ENCODE measurements at places on chromosomes 2 and 18.

DNA sequence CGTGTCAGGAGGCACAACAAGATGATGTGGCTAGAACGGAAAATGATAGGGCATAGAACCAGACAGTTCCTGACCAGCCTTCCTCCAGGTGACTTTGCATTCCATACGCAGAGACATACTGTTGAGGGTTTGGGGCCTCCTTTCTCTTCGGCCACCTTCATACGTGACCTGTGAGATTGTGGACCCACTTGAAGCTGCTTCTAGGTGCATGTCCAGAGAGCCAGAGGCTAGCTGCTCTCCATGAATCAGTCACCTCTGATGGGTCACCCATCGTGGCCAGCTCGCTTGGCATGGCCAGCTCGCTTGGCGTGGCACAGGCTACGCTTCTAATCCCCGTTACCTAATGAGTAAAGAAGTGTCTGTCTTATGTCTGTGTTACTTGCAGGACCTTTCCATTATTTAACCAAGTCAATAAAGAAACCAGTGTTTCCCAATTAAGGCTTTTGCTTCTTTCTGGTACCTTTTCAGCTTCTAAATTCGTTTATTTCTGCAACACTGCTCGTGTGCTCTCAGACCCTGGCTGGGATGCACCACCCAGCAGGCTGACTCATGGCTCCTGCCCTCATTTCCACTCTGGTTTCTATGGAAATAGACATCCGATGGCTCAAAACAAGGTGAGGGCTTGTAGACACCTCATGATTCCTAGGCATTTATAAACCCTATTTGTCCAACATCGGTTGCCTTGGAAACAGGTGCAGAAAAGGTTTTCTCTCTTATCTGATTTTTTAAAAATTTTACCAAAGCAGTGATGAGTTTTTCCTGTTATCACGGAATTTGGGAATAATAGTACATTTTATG is 86.7 kb upstream of the B3GNT7 start:
- no peak overlapping the region for H3K27ac ChIP-seq
- H3K4me1 ChIP-seq: no peaks in the 10 kb centered on the region
- H3K36me3 ChIP-seq: no peaks in the 10 kb centered on the region

GRCh38 chr18:48869591-48869990 is 81.2 kb downstream of the SMAD7 start:
- H3K27ac ChIP-seq: no peak overlapping the region
- no peak overlapping the region for H3K4me3 ChIP-seq
- no peaks in the 10 kb centered on the region for H3K27me3 ChIP-seq
- no peak for DNase-seq

DNA sequence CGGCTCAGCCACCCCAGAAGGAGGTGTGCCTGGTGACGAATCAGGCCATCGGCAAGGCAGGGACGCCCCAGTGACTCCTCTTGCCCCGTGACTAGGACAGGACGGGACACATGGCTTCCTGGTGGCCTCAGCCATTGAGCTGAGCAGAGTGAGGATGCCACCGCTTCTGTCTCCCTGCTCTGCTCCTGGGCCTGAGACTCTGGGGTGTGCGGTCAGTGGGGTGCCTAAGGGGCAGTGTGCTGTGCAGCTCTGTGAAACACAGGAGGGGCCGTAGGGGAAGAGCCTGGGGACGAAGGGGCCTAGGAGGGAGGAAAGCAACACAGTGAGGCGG is 24.3 kb downstream of the IGFBP5 start:
- H3K27ac ChIP-seq: no peak overlapping the region
- no peaks in the 10 kb centered on the region for H3K27me3 ChIP-seq
- no peaks in the 10 kb centered on the region for H3K4me1 ChIP-seq
- no peak for DNase-seq
- H3K36me3 ChIP-seq: peaks cover 8% of the 10 kb centered on the region

GRCh38 chr2:14316594-14316993 is 315.9 kb upstream of the LRATD1 start:
- H3K4me1 ChIP-seq: no peaks in the 10 kb centered on the region
- no peak overlapping the region for H3K4me3 ChIP-seq

DNA sequence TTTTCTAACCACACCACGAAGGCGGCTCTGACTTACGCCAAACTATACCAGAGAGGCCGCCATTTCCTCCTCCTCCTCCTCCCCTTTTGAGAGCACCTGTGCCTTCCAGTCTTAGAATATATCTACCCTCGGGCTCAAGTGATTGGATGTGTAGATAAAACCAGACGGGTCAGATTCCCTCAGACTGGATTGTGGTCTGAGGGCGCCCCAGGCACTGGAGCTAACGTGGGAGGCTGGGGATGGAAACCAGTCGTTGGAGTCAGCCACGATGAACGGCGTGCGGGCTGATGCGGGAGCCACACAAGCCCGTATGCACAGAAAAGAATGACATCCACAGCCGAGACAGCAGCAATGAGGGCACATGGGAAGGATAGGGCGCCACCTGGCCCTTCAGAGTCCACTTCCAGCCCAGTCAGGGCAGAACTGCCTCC is 12.3 kb upstream of the ODC1 start:
- H3K27me3 ChIP-seq: no peaks in the 10 kb centered on the region
- no peaks in the 10 kb centered on the region for H3K36me3 ChIP-seq
- H3K4me1 ChIP-seq: no peaks in the 10 kb centered on the region
- H3K4me3 ChIP-seq: no peak overlapping the region

GRCh38 chr2:233422050-233422639 is 67.9 kb downstream of the DGKD start:
- no peak overlapping the region for H3K27ac ChIP-seq
- H3K27me3 ChIP-seq: no peaks in the 10 kb centered on the region
- H3K4me3 ChIP-seq: no peak overlapping the region
- H3K4me1 ChIP-seq: peaks cover 34% of the 10 kb centered on the region

DNA sequence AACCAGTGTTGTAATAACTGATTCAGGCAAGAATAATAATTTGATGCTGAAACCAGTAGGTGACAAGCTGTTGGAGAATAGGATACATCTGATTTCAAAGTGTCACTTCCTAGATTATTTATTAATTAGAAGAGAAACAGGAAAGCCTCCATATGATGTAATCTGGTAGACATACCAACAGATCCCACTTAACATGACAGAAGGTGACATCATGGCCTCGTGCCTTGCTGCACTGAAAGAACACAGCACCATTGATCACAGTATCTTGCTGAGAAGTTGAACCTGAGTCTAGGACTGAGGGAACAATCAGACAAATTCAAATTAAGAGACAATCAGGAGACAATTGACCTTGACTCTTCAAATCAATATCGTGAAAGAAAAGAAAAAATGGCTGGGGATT is 131.6 kb upstream of the DLGAP1 start:
- H3K4me1 ChIP-seq: no peaks in the 10 kb centered on the region
- H3K27me3 ChIP-seq: no peaks in the 10 kb centered on the region
- H3K36me3 ChIP-seq: no peaks in the 10 kb centered on the region
- H3K27ac ChIP-seq: no peak overlapping the region
- DNase-seq: peak; percentile 50

GRCh38 chr2:1782514-1782913 is 38.2 kb upstream of the PXDN start:
- H3K4me3 ChIP-seq: no peak overlapping the region
- H3K27ac ChIP-seq: no peak overlapping the region
- no peaks in the 10 kb centered on the region for H3K27me3 ChIP-seq
- peaks cover under 1% of the 10 kb centered on the region for H3K4me1 ChIP-seq

DNA sequence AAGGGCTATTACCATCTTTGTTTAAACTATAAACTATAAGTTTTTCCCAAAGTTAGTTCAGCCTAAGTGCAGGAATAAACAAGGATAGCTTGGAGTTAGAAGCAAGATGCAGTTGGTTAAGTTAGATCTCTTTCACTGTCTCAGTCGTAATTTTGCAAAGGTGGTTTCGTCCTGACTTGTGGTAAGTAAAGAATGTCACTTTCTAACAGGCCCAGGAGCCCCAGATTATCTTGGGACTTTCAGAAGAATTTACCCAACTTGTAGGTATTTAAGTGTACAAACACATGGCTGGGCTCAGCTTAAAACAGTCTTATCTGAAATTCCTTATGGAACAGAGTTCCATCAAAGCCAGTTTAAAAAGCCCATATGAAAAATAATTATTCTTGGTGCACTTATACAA is 18.3 kb upstream of the FAM98A start:
- H3K4me3 ChIP-seq: no peak overlapping the region
- H3K27ac ChIP-seq: no peak overlapping the region
- H3K27me3 ChIP-seq: no peaks in the 10 kb centered on the region
- no peak for DNase-seq

DNA sequence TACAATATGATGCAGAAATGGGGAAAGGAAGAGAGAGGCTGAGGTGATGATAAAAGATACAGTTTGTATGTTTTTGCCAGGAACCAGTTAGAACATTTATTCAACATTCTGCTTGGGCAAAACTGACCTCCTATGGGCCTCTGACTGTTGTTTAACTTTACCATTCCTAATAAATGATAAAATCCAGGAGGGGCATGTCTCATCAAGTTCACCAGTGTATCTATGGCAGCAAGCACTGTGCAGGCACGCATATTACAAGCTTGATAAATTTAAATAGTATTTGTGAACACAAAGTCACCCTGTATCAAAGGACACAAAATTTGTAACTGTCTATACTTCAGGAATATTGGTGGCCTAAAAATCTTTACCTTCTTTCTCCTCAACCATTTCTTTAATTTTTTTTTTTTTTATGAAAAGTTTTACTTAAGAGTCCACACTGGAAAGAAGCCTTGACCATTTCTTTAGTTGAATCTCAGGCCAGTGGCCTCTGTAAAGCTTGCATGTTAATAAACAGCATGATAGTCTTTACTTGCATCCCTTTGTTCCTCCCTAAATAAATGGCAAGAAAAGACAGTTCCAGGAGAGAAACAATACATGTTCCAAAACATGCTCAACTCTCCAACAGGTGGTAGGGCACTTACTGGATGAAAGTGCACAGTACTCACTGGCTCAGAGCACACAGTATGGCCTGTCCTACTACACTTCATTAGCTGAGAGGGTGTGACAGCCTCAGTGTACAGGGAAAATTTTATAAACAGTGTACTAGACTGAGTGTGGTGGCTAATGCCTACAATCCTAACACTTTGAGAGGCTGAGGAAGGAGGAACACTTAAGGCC is 52.3 kb downstream of the SOS1 start:
- H3K27ac ChIP-seq: no peak overlapping the region
- DNase-seq: no peak
- H3K4me1 ChIP-seq: no peaks in the 10 kb centered on the region
- H3K36me3 ChIP-seq: no peaks in the 10 kb centered on the region
- H3K4me3 ChIP-seq: no peak overlapping the region
- no peaks in the 10 kb centered on the region for H3K27me3 ChIP-seq

DNA sequence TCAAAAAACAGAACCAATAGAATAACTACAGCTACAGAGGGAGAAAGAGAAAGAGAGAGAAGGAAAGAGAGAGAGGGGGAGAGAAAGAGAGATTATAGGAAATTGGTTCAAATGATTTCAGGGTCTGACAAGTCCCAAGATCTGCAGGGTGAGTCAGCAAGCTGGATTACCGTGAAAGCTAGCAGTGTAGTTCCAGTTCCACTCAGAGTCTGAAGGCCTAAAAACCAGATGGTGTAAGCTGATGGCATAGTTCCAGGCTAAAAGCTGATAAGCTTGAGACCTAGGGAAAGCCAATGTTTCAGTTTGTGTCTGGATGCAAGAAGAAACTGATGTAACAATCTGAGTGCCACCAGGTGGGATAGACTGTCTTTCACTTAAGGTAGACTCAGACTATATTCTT is 397.7 kb downstream of the TRIB2 start:
- no peaks in the 10 kb centered on the region for H3K36me3 ChIP-seq
- no peaks in the 10 kb centered on the region for H3K4me1 ChIP-seq
- peak; percentile 45 for DNase-seq
- no peaks in the 10 kb centered on the region for H3K27me3 ChIP-seq
- no peak overlapping the region for H3K4me3 ChIP-seq

DNA sequence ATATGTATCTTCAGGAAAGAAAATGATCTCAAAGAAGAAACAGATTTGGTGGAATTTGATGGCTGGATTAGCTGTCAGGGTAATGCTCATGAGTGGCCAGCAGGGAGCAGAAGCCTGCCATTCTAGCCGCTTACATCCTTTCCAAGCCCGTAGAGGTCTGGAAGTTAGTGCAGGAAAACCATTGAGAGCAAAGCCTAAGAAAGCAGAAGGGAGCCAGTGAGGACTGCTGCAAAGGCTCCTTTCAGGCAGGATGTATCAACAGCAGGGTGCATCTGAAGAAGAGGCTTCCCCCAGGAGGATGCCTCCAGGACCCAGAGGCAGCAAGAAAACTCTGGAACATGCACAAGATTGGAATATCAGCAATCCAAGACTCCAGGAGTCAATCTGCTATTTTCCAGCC is 22.9 kb upstream of the LBH start:
- H3K36me3 ChIP-seq: no peaks in the 10 kb centered on the region
- DNase-seq: peak; percentile 89
- peaks cover 14% of the 10 kb centered on the region for H3K4me1 ChIP-seq
- no peak overlapping the region for H3K27ac ChIP-seq
- no peak overlapping the region for H3K4me3 ChIP-seq

GRCh38 chr2:178870703-178871102 is 63.5 kb upstream of the TTN start:
- H3K27ac ChIP-seq: no peak overlapping the region
- no peak for DNase-seq
- no peaks in the 10 kb centered on the region for H3K4me1 ChIP-seq
- no peaks in the 10 kb centered on the region for H3K27me3 ChIP-seq
- H3K4me3 ChIP-seq: no peak overlapping the region

DNA sequence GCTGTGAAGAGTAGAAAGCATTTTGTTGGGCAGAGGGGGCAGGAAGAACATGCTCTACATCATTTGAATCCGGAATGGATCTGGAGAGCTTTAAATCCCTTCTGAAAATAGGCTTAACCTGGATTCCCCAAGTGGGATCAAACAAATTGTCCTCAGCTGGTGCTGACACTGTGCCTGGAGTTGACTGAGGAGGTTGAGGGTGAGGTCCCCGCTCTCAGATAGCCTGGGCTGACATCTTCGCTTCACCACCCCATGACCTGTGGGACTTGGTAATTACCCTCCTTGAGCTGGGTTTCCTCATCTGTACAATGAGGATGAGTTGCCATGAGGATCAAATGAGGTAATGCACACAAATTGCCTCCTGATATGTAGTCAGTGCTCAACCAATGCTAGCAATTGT is 117.8 kb upstream of the SMAD2 start:
- H3K4me3 ChIP-seq: no peak overlapping the region
- H3K36me3 ChIP-seq: no peaks in the 10 kb centered on the region
- H3K4me1 ChIP-seq: no peaks in the 10 kb centered on the region
- no peak overlapping the region for H3K27ac ChIP-seq
- no peak for DNase-seq

- DNase-seq: no peak
- H3K27me3 ChIP-seq: peaks cover 24% of the 10 kb centered on the region
- H3K36me3 ChIP-seq: no peaks in the 10 kb centered on the region
Measured at GRCh38 chr2:99624677-99625076, 134.9 kb upstream of the REV1 start.

GRCh38 chr2:167767830-167768229 is 479.6 kb downstream of the STK39 start:
- no peak for DNase-seq
- H3K27ac ChIP-seq: no peak overlapping the region
- no peak overlapping the region for H3K4me3 ChIP-seq
- H3K4me1 ChIP-seq: no peaks in the 10 kb centered on the region
- H3K36me3 ChIP-seq: no peaks in the 10 kb centered on the region

GRCh38 chr2:54516842-54517241 is 60.7 kb downstream of the SPTBN1 start:
- no peak overlapping the region for H3K27ac ChIP-seq
- no peak for DNase-seq
- no peak overlapping the region for H3K4me3 ChIP-seq

GRCh38 chr2:98869870-98870269 is 66.2 kb downstream of the CRACDL start:
- no peaks in the 10 kb centered on the region for H3K36me3 ChIP-seq
- H3K4me3 ChIP-seq: no peak overlapping the region
- no peak for DNase-seq
- no peaks in the 10 kb centered on the region for H3K27me3 ChIP-seq
- H3K4me1 ChIP-seq: no peaks in the 10 kb centered on the region

All from A673 (cell line).